ENCODE measurements at places on chromosomes 6 and 20.

GRCh38 chr6:161344626-161345025 is 70.8 kb upstream of the AGPAT4 start:
- no peak for DNase-seq

DNA sequence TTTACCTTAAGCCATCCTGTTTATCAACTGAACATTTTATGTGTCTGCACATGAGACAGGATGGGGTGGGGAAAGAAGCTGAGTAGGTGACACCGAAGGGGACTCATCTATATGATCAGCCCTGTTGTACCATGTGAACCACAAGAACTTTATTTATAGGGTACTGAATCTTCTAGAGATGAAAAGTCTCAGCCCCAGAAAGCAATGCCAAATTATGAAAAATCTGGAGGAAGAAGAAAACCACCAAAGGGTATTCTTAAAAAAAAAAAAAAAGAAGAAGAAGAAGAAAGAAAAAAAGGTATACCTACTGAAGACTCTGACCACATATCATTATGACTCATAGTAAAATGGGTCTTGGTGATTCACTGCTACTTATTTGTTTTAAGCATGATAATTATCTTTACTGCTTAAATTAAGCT is 39.8 kb upstream of the HBS1L start:
- no peak for DNase-seq

DNA sequence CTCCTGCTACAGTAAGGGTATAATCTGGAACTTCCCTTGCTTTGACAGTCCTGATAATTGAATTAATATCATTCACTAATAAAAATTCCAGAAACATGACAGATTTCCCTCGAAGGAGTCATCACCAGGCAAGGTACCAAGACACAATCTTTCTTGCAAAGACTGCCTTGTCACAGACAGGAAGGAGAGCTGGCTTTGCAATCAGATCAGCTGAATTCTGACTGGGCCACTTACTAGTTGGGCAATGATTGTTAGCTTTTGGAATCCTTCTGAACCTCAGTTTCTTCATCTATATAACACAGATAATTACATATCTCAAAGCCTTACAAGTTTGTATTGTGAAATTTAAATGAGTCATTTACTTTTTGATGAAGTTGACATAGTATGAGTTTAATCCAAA is 344.2 kb downstream of the RFPL4B start:
- DNase-seq = peak; percentile 85

DNA sequence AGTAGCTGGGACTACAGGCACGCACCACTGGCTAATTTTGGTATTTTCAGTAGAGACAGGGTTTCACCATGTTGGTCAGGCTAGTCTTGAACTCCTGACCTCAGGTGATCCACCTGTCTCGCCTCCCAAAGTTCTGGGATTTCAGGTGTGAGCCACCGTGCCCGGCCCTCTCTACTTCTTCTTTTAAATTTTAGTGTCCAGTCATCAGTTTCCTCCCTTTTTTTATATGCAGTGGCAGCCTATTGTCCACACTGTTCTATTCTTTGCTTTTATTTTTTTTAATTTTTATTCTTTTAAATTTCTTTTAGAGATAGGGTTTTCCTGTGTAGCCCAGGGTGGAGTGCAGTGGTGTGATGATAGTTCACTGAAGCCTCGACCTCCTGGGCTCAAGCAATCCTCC is 12.3 kb downstream of the EFCAB8 start:
- no peak for DNase-seq

- no peak for DNase-seq
Measured at GRCh38 chr20:2872459-2873009, 747 bp upstream of the PTPRA start.

- DNase-seq = no peak
Measured at GRCh38 chr20:36925234-36925633, 26.3 kb downstream of the SAMHD1 start.

- no peak for DNase-seq
Measured at GRCh38 chr6:13427801-13428582, 59.4 kb downstream of the GFOD1 start.

DNA sequence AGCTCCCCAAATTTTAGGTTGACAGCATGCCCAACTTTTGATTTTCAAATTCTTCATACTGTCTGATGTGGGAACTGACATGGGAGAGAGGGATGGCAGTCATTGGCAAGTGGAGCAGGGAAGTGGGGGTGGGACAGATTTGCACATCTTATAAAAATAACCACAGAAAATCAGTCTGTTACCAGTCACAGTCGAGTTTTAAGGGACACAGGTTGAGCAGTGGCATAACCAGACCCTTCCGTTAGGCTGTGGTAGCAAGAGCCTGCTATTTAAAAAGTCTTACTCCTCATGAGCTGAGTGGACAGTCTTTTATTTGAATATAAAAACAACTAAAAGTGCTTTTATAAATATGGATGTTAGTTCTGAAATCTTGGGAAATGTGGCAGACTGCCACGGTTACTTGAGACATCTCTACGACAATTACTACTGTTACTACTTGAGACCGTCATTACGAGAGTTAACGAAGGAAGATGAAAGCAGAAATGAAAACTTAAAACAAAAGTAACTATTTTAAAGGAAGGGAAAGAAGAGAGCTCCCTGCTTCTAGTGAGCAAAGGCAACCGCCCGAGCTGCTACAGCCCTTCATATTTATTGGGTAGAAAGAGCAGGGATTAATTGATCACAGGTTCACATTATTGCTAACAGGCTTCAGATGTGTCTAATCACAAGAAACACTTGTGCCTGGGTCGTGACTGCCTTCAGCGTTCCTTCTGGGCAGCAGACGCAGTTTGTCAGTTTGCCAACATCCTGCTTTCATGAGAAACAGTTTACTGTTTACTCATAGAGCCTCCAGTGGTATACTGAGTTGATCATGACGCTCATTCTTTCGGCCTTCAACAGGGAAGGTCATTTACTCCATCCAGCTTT is 71.3 kb downstream of the EFHC1 start:
- DNase-seq = no peak

DNA sequence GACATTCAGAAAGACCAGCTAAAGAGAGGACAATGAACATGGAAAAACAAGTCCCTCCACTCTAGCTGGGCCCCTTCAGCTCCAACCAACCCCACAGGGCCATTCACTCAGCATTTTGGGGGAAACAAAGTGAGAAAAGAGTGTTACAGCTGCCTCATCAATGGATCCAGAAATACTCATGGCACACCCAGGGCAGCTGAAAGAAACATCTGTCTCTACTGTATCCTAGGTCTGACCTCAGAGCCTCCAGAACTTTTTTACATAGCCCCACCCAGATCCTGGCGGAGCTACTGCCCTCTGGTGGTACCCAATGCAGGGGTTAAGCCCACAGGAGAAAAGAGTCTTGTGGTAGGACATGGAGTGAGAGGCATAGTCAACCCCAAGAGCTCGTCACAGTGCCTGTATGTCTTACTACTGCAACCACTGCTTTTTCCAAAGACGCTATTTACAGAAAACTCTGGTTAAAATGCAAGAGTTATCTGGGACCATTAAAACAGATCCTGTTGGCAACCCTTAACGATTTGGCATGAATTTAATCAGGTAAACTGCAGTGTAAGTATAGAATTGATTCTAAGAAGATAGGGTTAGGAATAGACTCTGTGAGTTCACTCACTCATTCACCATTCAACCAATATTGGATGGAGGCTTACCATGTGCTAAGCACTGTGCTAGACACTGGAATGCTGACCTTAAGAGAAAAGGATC is 37.4 kb upstream of the FAM83C start:
- DNase-seq = no peak

DNA sequence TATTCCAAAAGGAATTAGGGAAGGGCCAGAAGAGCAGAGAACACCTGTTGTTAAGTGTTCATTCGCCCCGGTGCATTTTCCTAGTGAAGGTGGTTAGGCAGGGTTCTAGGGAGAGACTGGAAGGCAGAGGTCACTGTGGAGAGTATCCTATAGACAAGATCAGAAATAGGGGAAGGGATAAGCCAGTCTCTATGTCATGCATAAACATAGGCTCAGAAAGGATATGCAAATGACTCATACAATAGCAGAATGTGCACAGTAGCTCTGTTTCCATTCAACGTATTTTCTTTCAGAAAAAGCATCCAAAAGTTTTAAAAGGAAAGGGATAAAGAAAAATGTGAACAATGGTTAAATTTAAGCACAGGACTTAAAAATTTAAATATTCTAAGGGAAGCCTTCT is 47.4 kb downstream of the BMP6 start:
- DNase-seq = no peak

- DNase-seq = no peak
Measured at GRCh38 chr6:55265409-55266114, 61.7 kb upstream of the GFRAL start.

- DNase-seq = no peak
Measured at GRCh38 chr6:108953681-108954080, 105.5 kb downstream of the ARMC2 start.

GRCh38 chr20:62921119-62921687 is 5.1 kb downstream of the DIDO1 start:
- no peak for DNase-seq

DNA sequence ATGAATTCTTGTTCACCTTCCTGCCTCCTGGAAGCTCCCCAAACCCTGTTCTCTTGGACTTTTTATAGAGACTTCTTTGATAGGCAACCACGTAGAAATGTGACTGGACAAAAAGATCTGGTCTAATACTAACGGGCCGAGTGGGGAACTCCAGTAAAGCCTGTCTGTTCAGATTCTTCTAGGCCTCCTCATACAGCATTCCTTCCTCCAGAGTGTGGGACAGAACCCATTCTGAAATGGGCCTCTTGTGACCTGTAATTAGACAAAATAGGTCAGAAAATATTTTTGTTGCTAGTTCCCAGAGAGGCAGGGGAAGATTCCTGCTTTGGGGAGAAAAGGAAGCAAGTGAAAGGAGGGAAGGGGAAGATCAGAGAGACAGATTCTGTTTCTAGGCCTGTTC is 374.3 kb downstream of the CDH26 start:
- DNase-seq = no peak

GRCh38 chr20:54062812-54063280 is 7.5 kb downstream of the BCAS1 start:
- DNase-seq = no peak

- DNase-seq = no peak
Measured at GRCh38 chr6:28152531-28152930, 10.8 kb downstream of the ZKSCAN8 start.

- DNase-seq = no peak
Measured at GRCh38 chr6:31483392-31483791, 14.6 kb upstream of the MICB start.

- DNase-seq = no peak
Measured at GRCh38 chr20:45044084-45044573, 56.8 kb downstream of the KCNS1 start.

- no peak for DNase-seq
Measured at GRCh38 chr6:142702501-142703460, 242.2 kb downstream of the HIVEP2 start.

GRCh38 chr6:21045135-21045700 is 511.0 kb downstream of the CDKAL1 start:
- DNase-seq = no peak

DNA sequence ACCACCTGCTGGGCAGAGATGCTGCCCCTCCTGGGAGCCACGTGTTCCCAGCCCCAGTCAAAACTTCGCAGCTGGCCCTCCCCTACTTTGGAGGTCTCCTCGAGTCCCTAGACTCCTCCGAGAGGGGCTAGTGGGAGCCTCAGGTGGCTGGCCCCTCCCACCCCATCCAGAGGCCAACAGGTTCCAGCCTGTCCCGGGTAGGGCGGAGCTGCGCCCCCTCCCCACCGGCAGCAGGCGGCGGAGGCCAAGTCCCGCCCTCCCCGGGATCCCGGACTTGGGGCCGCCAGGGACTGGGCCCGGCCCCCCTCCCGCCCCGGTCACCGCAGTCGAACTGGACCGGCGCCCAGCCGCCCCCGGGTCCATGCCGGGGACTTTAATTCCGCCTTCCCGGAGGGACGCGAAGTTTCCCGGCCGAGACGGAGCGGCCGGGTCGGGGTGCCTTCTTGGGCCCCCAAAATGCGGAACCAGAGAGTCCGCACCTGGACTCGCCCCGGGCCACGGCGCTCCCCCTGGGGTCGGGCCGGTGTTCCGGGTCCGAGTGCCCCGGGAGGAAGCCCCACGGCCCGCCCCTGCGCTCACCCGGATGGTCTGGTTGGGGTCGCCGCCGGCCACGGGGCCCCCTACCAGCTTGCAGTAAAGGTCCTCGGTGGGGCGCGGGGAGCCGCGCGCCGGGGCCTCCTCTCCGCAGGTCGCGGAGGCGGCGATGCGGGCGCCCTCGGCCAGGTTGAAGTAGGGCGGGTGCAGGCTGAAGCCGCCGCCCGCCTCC is 559 bp downstream of the LAMA5 start:
- no peak for DNase-seq

GRCh38 chr20:1854246-1854645 is 41.0 kb upstream of the SIRPA start:
- DNase-seq = no peak

- no peak for DNase-seq
Measured at GRCh38 chr20:29874476-29875202, 1382.8 kb upstream of the DEFB115 start.

GRCh38 chr6:130526466-130526865 is 160.6 kb downstream of the TMEM200A start:
- no peak for DNase-seq

- no peak for DNase-seq
Measured at GRCh38 chr20:50146732-50147662, 6.5 kb downstream of the PEDS1 start.

DNA sequence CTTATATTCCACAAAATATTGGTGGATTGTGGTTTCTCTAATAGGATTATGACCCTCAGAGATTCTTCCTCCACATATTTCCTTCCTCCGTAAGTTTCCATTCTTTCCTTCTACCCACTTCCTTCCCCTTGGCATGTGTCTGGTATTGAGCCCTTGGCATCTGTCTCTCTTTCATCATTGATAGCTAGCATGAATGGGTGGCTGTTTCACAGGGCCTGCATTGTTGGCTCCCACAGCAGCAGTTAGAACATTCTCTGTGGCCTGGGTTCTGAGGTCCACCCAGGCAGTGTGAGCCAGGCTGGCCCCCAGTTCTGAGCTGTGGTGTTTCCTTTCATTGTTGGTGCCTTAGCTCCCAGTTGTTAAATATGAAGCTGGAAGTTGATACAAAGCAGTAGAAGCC is 125.3 kb downstream of the ANKS1A start:
- DNase-seq = no peak

- no peak for DNase-seq
Measured at GRCh38 chr6:14995966-14996602, 249.8 kb upstream of the JARID2 start.

DNA sequence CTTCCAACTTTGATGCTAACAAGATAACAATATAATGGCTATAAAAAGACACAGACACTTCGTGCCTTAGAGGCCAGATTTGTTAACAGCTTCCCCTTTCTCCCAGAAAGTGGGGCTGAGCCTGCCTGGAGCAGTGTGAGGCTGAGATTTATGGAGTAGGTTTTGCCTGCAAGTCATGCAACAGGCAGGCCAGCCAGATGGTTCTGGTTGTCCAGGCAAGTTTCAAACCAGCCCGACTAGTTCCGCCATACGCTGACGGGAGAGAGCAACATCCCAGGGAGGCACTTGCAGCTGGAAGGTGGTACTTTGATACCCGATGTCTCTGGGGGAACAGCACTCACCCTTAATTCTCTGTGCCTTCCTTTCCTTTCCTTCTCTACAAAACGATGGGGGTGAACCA is 81.3 kb upstream of the NAA20 start:
- DNase-seq = peak; percentile 22

- no peak for DNase-seq
Measured at GRCh38 chr6:116362276-116362675, 8.5 kb upstream of the DSE start.

Measured in fibroblast of skin of left quadriceps (primary cell).